RWPE2 (cell line): ENCODE measurements at places on chromosomes 1 and 21.

DNA sequence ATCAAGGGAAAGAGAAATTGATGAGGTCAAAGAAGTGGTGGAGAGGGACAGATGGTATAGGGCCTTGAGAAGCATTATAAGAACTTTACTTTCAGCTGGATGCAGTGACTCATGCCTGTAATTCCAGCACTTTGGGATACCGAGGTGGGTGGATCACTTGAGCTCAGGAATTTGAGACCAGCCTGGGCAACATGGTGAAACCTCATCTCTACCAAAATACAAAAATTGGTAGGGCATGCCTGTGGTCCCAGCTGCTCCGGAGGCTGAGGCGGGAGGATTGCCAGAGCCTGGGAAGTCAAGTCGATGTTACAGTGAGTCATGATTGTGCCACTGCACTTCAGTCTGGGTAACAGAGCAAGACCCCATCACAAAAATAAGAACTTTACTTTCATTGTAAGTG is 5.7 kb downstream of the TMEM50A start:
- DNase-seq, result no peak

GRCh38 chr1:230839173-230839572 is 29.1 kb downstream of the C1orf198 start:
- DNase-seq, result no peak

DNA sequence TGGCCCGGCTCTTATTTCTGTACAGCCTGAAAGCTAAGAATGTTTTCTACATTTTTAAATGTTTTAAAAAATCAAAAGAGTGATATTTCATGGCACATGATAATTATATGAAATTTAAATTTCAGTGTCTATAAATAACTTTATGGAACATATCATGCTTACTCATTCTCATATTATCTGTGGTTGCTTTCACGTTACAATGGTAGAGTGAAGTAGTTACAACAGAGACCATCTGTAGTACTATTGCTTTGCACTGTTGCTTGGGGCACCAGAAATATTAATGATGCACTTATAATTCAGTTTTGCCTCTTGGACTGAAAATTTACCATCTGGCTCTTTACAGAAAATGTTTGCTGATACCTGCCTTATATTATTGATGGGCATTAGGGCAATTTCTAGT is 481.6 kb downstream of the PLPP3 start:
- no peak for DNase-seq

- peak; percentile 82 for DNase-seq
Measured at GRCh38 chr1:43937179-43937865, 3.7 kb downstream of the ARTN start.

GRCh38 chr1:55301912-55302311 is 86.7 kb upstream of the USP24 start:
- DNase-seq, result no peak

DNA sequence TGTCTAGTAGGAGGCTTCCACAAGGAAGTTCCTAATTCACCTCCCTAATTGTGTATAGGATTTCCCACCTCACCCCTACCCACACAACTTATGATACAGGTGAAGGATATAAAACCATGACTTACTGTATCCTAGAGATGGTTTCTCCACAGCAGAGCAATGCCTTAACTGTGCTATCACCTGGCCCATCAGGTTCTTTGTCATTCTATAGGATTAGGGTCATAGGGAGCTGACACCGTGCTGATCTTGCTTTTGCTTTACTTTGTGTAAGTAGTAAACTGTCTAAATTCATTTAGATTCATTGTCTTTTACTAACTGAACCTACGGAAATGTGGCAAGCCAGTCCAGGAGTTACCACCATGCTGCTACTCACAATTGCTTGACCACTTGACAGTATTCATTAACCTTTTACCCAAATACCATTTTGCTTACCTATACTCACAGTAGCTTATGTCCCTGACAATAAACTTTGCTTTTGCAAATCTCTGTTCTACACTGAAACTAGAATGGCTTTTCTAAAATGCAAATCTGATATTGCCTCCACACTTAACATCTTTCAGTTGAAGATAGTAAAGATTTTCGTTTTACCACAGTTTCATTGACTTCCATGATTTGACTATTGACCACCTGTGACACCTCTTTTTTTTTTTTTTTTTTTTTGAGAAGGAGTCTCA is 147.6 kb downstream of the IFI44 start:
- DNase-seq, result no peak

DNA sequence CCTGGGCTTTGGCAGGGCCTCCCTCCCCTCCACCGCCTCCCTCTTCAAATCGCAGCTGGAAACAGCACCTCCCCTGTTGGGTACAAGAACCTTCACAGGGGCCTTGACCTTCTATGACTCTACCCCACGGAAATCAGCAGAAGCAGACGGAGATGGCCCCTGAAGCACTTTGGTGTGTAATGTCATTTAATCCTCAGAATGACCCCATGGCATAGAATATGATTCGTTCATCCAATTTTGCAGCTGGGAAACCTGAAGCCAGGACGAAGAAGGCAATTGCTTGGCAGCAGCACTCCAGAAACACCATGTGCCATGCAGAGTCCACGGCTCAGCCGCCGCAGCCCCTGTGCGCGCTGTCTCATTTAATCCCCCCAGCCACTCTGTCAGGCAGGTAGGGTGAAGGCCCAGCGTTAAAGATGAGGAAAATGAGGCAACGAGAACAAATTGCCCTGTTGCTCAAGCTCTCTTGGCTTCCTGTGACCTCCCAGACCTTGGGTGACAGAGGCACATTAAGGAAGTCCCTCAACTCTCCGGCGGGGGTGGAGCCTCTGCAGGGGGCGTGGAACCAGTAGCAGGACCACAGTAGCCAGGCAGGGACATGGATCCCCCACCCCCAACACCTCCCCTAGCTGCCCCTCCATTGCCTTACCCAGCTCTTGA is 25.8 kb upstream of the LAPTM5 start:
- DNase-seq, result no peak

GRCh38 chr21:34834852-34835501 is 166.2 kb downstream of the CLIC6 start:
- DNase-seq, result no peak

GRCh38 chr1:54624466-54625464 is 1.4 kb upstream of the FAM151A start:
- no peak for DNase-seq

DNA sequence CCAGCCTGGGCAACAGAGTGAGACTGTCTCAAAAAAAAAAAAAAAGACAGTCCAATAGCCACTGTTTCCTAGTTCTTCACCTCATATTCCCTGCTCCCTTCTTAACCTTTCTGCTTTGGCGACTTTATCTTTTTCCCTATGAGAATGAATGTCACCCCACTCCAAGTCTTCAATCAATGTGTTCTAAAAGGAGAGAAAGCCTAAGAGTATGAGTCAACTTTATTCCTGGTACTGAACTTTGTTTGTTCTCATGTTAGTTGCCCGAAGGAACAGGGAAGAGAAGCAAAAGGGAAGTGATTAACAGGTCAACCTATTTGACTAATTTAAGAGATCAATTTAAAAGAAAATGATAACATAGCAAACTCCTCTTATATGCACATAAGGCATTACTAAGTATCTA is 39.9 kb upstream of the SLC16A1 start:
- no peak for DNase-seq

- DNase-seq, result no peak
Measured at GRCh38 chr1:165816157-165816556, 11.3 kb upstream of the UCK2 start.

- DNase-seq, result no peak
Measured at GRCh38 chr1:56548571-56548970, 30.8 kb downstream of the PLPP3 start.

GRCh38 chr1:214403431-214403830 is 122.5 kb downstream of the SMYD2 start:
- no peak for DNase-seq

DNA sequence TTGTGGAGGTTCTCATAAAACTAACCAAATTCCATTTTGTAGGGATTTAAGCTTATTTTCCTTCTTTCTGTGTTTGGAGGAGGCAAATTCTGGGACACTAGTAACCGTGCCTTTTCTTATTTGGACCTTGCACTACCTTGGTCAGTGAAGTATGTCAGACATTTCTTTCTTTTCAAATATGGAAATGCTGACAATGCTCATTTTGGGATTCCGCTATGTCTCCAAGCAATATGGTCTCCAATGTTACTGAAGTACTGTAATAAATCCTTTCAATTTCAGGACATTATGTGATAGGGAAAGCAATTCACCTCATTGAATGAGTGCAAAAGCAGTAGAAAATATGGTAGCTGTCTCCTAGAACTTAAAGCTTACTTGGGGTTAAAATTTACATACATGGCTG is 372.3 kb downstream of the HLX start:
- DNase-seq, result no peak

GRCh38 chr1:182861994-182862393 is 22.8 kb downstream of the DHX9 start:
- DNase-seq, result no peak

DNA sequence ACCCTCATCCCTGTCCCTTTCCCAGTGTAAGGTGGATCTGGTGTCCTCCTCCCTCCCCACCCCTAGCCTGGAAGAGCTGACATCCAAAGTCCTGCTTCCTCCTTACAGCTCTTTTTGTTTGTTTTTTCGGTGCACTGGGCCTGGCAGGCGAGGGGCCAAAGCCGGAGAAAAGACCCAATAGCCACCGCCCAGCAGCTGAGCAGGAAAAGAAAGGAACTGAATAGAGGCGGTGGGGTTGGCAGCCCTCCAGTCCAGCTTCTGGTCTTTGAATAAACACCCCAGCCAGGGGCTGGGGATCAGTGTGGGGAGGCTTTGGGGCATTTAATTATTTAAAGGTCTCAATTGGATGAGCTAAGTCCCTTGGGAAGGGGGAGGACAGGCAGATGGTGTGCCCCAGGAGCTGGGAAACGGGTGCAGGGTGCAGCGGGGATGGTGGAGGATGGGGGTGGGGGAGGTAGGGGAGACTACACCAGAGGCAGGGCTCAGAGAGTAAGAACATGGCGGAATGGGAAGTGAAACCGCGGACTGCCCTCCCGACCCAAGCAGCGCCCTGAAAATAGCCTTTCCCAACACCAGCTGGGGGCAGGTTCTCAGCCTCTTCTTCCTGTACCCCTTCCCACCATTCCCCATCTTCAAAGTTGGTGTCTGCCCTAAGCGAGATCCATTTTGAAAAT is 20.2 kb downstream of the BTG2 start:
- no peak for DNase-seq

GRCh38 chr1:16151196-16151994 is 4.5 kb downstream of the EPHA2 start:
- DNase-seq, result no peak

DNA sequence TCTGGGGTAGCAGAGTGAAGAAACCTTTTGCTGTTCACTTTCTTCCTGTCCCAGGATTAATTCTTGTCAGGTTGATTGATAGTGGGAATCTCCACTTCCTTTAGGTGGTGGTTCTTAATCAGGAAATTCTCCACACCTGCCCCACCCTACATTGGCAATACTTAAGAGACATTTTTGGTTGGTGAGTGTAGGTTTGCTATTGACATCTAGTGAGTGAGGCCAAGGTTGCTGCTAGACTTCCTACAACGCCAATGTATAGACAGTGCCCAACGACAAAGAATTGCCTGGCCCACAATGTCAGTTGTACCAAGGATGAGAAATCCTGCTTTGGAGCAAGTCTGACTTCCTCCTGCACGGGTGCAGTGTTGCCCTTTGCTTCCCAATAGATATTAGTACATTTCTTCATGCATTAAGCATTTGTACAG is 38.5 kb downstream of the MAP3K7CL start:
- DNase-seq, result peak; percentile 73

DNA sequence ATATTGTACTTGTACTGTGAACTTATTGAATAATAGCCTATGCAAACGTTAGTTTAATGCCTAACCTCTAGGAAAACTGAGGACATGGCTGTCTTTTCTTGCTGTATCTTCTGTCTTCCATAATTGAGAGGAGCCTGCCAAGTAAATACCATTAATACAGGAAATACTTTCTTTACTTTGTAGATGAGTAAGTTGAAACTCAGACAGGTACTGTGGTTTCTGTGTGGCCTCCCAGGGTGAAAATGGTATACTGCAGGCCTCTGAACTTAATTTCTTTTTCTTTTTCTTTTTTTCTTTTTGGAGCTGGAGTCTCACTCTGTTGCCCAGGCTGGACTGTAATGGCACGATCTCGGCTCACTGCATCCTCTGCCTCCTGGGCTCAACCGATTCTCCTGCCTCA is 208.8 kb upstream of the ADGRL4 start:
- no peak for DNase-seq

GRCh38 chr1:201361652-201362504 is 15.6 kb downstream of the TNNT2 start:
- DNase-seq, result no peak

- peak; percentile 89 for DNase-seq
Measured at GRCh38 chr1:24319312-24319863, at the start of gene GRHL3. TSS of gene GRHL3 (plus strand) at chr1:24319357. CDS start at chr1:24319552, 195 bp downstream.

DNA sequence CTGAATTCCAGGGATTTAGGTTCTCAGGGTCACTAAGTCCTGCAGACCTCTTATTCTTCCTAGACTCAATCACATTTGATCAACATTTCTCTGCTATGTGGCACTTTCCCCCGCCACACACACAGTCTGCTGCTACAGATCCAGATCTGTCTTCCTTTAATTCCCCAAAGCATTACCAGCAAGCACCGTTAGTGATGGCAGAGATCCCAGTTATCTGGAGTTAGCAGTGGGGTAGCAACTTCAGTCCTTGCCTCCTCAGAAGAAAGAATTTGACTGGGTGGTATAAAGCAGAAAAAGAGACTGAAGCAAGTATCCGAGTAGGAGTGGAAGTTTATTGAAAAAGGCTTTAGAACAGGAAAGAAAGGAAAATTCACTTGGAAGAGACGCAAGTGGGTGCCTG is 100.4 kb upstream of the ETV3 start:
- DNase-seq, result no peak

DNA sequence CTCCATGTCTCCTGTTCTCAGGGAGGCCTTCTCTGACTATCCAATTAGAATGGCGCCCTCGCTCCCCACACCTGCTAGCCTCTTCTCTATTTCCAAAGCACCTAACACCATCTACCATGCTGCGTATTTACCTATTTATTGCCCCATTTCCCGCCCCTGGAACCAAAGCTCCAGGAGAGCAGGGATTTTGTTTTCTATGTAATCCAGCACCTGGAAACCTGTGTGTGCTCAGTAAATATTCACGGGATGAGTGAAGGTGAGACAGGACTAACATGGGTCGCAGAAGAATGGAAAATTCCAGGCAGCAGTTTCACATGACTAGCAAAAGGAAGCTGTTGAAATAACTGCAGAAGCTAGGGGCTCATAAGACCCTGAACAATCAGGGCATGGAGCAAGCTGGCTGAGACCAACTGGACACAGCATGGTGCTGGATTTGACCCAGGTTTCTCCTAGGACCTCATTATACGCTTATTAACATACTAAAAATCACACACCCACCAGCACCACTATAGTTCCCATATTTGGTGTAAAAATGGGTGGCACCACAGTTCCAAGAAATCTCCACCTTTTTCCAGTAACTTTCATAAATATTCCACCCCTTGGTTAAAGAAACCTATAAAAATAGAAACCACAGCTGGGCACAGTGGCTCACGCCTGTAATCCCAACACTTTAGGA is 15.1 kb upstream of the TENT5B start:
- DNase-seq, result no peak

GRCh38 chr1:62621907-62622306 is 24.6 kb downstream of the ANGPTL3 start:
- DNase-seq, result no peak
